ENCODE measurements at places on chromosomes 11 and 22. TPM values are rescaled to one million over a fixed set of nuclear protein-coding genes. Genes with fewer than 3 reads are reported as not detected.

GGTLC2 gene
- not detected for total RNA-seq

MICALL1 gene
- total RNA-seq, result 43.9 TPM

TRIM51 gene
- total RNA-seq, result not detected

IGLL1 gene
- total RNA-seq, result not detected

NCF4 gene
- total RNA-seq, result 13.7 TPM

CDC42EP2 gene
- total RNA-seq, result 20.6 TPM

PATL1 gene
- 6.8 TPM for total RNA-seq

DNA sequence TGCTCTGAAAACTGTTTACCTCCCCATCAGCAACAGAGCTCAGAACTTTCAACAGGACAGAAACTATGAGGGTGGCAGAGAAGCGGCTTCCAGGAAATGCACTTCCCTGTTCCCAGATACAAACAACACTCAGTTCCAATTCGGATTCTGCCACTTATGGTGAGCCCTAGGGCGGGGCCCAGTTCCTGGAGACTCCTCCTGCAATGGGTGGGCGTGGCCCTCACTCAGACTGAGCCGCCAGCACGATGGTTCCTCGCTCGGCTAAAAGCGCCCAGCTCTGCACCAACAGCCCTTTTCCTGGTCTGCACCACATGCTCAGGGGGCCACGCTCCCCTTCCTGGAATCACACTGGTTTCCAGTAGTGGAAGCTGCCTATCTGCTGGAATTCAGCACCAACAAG, 314.1 kb downstream of the CTTN start:
- H3K27ac ChIP-seq, result no peak overlapping the region
- no peaks in the 10 kb centered on the region for H3K4me1 ChIP-seq

- no peak overlapping the region for H3K27ac ChIP-seq
- H3K4me3 ChIP-seq, result no peak overlapping the region
- H3K27me3 ChIP-seq, result no peaks in the 10 kb centered on the region
Measured at GRCh38 chr11:119999220-119999619, 138.7 kb downstream of the TRIM29 start.

DNA sequence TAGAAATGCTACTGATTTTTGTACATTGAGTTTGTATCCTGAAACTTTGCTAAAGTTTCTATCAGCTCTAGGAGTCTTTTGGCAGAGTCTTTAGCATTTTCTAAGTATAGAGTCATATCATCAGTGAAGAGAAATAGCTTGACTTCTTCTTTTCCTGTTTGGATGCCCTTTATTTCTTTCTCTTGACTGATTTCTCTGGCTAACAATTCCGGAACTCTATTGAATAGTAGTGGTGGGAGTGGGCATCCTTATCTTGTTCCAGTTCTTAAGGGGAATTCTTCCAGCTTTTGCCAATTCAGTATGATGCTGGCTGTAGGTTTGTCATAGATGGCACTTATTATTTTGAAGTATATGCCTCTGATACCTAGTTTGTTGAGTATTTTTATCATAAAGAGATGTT, 197.7 kb downstream of the AASDHPPT start:
- H3K27ac ChIP-seq, result no peak overlapping the region
- no peaks in the 10 kb centered on the region for H3K27me3 ChIP-seq
- H3K4me1 ChIP-seq, result no peaks in the 10 kb centered on the region
- no peak overlapping the region for H3K4me3 ChIP-seq

DNA sequence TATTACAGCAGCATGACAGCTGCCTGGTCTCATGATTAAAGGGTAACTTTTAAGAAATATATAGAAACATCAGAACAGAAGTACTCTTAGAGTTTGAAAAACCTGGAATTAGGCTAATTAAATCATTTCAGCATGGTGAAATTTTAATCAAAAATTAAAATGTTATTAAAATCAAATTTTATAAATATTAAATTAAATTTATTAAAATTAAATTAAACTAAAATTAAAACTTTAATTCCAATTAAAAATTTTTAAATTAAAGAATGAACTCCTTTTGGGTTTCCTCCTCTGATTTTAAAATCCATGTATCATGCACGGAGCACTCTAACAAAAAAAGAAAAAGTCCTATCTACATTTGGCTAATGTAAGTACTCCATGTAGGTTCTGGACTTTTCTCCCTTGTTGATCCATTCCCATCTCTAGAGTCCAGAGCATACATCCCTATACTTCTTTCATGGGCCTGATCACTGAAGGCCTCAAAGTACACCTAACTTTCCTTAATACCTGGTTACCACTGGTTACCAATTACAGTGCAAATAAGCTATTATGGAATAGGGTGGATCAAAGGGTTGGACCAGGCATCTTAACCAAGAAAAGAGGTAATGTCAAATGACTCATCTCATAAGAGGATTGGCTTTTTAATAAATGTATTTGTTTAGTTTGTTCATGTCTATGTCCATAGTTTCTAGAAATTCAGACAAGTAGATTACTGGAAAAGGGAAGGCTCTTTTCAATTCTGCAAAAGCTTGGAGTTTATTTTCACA, 48.4 kb upstream of the MUC15 start:
- H3K4me1 ChIP-seq, result no peaks in the 10 kb centered on the region
- H3K36me3 ChIP-seq, result no peaks in the 10 kb centered on the region
- no peak for DNase-seq
- no peak overlapping the region for H3K4me3 ChIP-seq

DNA sequence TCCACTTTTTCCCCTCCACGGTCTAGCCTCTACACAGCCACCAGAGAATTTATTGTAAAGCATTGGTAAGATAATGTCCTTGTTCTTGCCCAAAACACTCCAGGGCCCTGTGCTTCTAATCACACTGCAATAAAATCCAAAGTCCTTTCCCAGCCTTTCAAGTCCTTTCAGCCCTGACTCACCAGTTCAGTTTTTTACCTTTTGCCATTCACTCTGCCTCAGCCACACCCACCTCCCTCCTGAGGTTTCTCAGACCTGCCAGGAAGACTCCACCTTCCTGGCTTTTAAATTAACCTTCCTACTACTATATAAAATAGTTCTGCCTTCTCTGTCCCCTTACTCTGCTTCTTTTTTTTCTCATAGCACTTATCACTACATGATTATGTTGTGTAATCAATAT, 91.0 kb upstream of the ARHGAP32 start:
- no peak for DNase-seq
- H3K4me1 ChIP-seq, result no peaks in the 10 kb centered on the region
- no peaks in the 10 kb centered on the region for H3K27me3 ChIP-seq
- no peak overlapping the region for H3K27ac ChIP-seq
- no peak overlapping the region for H3K4me3 ChIP-seq
- H3K36me3 ChIP-seq, result no peaks in the 10 kb centered on the region

- H3K36me3 ChIP-seq, result peaks cover 41% of the 10 kb centered on the region
- H3K27me3 ChIP-seq, result no peaks in the 10 kb centered on the region
- no peak for DNase-seq
- H3K27ac ChIP-seq, result no peak overlapping the region
- H3K4me1 ChIP-seq, result no peaks in the 10 kb centered on the region
- H3K4me3 ChIP-seq, result no peak overlapping the region
Measured at GRCh38 chr22:31650391-31650790, 11.6 kb downstream of the PISD start.

DNA sequence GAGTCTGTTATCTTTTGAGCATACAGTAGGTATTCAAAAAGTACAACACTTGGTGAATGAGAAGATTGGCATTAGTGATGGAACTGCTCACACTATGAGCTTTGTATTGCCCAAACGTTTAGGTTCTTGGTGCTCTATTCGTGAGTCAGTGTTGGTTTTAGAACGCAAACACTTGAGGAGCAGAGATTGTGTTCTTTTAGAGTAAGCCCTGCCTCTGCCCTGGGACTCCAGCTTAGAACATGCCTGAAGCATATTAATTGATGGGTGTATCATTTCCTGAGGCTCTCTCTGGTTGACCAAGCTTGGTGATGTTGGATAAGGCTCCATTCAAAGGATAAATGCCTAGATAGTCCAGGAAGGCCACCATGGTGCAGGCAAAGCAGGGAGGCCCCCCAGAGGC, 10.9 kb downstream of the MTNR1B start:
- no peak overlapping the region for H3K27ac ChIP-seq
- H3K4me1 ChIP-seq, result no peaks in the 10 kb centered on the region
- H3K4me3 ChIP-seq, result no peak overlapping the region

All from ascending aorta (tissue), 2 donors.